ENCODE measurements at places on chromosomes 5 and 9.

GRCh38 chr5:170848033-170848432 is 13.8 kb upstream of the RANBP17 start:
- DNase-seq = no peak

GRCh38 chr5:120122703-120123102 is 341.4 kb upstream of the PRR16 start:
- no peak for DNase-seq

- DNase-seq = no peak
Measured at GRCh38 chr9:117413346-117414219, 1.3 kb downstream of the ASTN2 start.

- no peak for DNase-seq
Measured at GRCh38 chr9:21265421-21266189, 25.8 kb upstream of the IFNA14 start.

GRCh38 chr5:23466401-23466912 is 41.0 kb upstream of the PRDM9 start:
- DNase-seq = no peak

- no peak for DNase-seq
Measured at GRCh38 chr9:106731910-106732309, 131.1 kb upstream of the ZNF462 start.

DNA sequence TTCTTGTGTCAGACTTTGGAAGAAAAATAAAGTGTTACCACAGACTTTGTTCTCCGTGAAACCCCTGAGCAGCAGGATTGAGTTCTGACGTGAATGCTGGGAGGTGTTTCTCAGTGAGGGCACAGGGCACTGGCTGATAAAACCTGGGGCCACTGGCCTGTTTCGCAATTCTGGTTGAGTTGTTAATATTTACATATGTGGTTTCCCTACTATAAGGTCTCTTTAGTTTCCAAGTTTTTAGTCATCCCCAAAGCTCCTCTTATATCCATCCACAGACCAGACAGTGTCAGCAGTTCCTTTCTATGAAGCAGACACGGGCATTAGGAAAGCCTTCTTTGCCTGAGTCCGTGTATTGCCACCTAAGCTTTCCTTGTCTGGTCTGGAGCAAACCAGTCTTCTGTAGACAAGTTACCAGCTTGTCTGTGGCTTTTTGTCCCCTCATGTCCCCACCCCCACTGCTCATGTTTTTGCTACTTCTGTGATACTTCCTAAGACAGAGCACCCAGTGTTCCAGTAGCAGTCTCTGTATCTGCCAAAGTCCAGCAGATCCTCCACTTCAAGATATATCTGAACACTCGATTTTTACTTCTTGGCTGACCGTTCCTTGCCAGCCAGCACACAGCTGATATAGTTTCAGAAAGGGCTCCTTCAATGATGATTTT is 42.0 kb downstream of the ACO1 start:
- no peak for DNase-seq

- DNase-seq = no peak
Measured at GRCh38 chr5:142641711-142642110, 44.2 kb downstream of the FGF1 start.

GRCh38 chr5:135367076-135367475 is 32.0 kb downstream of the MACROH2A1 start:
- no peak for DNase-seq

DNA sequence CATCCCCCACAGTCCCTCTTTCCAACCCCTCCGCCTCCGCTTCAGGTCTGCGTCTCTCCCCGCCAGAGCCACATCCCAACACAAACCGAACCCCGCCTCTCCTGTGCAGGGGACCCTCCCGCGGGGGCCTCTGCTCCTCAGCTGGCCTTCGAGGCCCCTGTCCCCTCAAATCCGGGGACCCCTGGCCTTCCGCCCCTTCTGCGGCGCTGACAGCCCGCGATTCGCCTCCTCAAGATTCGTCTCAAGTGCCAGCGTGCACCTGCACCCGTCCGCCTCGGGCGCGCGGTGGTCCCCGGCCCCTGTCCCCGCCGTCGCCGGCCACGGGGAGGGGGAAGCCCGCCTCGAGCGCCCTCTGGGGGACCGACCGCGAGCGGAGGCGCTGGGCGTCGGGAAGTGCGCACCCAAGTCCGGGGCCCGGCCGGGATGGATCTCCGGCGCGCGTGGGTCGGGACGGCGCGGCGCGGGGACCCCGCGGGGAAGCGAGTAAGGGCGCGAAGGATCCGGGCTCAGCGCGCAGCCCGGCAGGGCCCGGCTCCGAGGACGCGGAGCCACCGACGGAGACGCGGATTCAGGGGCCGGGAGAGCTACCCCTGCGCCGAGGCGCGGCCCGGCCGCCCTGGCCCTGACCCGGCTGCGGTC is 623 bp downstream of the FLT4 start:
- no peak for DNase-seq

DNA sequence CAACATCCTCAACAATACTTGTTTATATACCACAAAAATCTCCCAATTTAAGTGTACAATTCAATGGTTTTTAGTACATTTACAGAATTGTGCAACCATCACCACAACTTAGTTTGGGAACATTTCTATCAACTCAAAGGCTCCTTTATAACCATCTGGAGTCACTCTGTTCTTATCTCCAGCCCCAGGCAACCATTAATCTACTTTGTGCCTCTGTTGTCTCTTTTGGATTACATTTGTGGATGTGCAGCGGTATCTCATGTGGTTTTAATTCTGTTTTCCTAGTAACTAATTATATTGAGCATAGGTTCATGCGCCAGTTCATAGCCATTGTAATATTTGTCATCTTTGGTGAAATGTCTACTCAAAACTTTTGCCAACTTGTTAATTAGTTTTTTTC is 14.4 kb downstream of the ADAMTS19 start:
- DNase-seq = no peak

- no peak for DNase-seq
Measured at GRCh38 chr9:134855900-134856377, 24.7 kb upstream of the FCN2 start.

- no peak for DNase-seq
Measured at GRCh38 chr5:150309886-150310239, 7.2 kb upstream of the ARSI start.

DNA sequence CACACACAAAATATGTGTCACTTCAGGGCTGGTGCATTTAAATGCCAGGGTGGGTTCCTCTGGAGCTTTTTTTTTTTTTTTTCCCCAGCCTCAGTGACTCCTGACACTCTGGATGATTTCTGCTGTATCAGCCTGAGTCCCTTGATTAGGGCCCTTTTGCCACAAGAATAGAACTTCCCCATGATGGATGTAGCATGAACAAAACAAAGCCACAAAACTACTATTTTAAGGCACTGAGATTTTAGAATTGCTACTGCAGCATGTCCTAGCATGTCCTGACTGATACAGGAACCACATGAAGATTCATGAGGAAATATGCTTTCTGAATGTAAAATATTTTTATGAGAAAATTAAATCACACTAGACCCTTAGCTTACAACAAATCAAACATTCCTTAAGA is 13.9 kb upstream of the ADGRD2 start:
- no peak for DNase-seq

DNA sequence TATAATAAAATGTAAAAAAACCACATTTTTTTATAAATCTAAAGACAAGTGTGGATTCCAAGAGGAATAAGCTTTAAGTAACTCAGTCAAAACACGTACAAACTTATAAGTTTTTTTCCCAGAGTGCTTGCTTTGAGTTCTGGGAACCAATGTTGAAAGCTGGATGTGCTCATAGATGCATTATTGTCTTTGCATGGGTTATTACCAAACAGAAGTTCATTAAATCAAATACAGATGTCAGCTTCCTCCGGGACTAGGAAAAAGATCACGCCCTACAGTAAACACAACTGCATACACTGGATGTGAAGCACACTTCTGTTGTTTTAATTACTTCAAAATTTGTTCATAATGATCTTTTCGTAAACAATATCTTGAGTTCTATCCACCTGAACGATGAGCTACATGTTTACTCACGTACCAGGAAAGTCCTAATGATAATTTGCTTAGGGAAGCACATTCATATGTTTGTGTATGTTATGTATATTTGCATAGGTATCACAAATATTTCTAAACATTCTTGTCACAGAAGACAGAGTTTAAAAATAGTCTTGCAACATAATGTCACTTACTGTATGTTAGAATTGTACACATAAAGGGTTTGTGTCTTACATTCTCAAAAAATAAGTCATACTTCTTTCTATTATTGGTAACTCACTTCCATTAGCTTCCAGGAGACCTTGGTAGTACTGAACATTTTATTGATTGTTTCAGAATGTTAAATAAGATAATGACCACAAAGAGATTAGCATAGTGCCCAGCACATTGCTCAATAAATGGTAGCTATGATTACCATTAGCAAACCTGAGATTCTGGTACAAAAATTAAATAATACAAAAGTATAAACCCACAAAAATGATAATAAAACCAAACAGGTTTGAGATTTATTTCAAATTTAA is 427.4 kb downstream of the CETN3 start:
- DNase-seq = no peak

GRCh38 chr5:134503937-134504437 is 21.5 kb upstream of the JADE2 start:
- no peak for DNase-seq

- no peak for DNase-seq
Measured at GRCh38 chr9:89773170-89773569, 168.4 kb downstream of the GADD45G start.

DNA sequence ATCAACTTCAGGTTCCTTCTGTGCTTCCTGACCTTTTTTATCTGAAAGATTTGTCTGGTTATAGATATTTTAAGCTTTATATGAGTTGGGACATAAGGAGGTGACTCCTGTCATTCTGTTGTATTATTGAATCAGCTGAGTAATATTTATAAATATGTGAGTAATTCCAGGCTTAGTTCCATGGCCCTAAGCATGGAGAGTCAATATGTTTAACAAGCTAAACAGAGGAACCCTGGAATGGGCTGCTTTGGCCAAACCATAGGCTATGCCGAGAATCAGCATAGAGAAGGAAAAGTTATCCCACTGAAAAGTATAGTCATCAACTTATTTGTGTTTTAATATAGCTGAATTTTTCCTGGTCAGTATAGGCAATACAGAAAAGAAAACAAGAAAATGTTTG is 7.2 kb upstream of the EIF4EBP3 start:
- DNase-seq = no peak

DNA sequence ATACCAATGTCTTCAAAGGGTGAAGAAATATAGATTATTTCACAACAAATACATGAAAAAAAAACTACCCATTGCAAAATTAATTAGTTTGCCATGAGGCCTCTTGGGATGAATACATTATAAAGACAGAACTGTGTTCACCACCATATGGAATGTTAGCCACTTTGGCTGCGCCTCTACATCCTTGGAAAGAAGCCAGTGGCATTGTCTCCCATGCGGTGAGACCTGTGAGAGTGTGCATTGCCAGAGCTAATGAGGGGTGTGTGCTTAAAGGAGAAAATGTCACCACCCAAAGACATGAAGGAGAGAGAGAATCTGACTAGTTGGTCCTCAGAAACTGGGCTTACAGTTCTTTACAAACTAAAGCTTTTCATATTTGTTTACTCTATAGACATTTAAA is 110.6 kb downstream of the PLPPR1 start:
- no peak for DNase-seq

DNA sequence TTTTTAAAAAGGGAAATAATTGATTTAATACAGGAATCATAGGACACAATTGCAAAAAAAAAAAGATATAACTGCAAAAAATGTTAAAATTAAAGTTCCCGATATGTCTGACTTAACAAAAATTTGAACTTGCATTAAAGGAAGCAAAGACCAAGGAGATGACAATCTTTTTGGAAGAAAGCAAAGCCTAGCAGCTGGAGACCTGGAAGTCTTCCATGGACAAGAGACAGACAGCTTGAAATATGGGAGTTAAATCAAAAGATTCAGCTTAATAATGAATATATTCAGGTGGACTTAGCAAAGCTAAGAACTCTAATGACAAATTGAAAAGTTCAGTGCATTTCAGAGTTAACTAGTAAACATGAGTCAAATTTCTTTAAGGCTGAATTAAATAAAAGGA is 568.7 kb upstream of the RGMB start:
- DNase-seq = no peak

GRCh38 chr9:135157856-135158563 is 70.5 kb downstream of the OLFM1 start:
- no peak for DNase-seq

GRCh38 chr5:34037726-34038125 is 5.3 kb downstream of the C1QTNF3 start:
- DNase-seq = no peak

GRCh38 chr5:114952876-114953275 is 216.8 kb downstream of the TRIM36 start:
- DNase-seq = no peak

DNA sequence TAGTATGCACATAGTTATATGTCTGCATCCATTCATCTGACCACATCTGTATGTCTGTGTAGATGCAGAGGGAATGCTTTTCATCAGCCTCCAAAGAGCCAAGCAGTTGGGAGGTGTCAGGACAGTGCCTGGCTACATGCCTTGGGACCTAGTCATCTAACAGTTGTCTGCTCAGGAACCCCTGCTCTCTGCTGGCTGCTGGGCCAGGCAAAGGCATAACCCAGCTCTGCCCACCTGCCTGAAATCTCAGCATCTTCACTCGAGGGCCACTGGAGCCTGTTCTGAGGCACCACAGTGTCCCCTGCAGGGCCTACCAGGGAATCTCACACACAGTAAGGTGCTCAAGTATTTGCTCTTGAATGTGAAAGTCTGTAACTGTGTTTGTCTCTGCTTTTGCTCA is 3.7 kb downstream of the C9orf50 start:
- no peak for DNase-seq

DNA sequence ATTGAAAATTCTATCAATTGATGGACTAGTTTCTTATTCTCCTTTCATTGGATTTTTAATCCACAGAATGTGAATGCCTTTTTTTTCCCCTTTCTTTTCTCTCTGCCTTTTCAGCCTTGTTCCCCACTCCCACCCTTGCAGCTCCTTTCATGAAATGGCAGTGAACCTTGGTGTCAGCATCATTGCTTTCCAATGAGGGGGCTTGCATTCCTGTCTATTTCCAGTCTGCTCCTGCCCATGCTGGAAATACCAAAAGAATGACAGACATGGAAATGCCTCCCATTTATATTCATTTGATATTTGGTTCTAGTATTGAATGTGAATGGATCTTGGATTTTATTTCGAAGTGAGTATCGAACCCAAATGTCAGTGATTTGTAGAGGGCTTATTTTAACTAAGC is 162.7 kb upstream of the SGCD start:
- no peak for DNase-seq

GRCh38 chr9:99121604-99122003 is 16.7 kb downstream of the TGFBR1 start:
- no peak for DNase-seq

- no peak for DNase-seq
Measured at GRCh38 chr5:124748687-124749594, 2.5 kb upstream of the ZNF608 start.

GRCh38 chr5:89377767-89378455 is 494.9 kb upstream of the MEF2C start:
- no peak for DNase-seq

DNA sequence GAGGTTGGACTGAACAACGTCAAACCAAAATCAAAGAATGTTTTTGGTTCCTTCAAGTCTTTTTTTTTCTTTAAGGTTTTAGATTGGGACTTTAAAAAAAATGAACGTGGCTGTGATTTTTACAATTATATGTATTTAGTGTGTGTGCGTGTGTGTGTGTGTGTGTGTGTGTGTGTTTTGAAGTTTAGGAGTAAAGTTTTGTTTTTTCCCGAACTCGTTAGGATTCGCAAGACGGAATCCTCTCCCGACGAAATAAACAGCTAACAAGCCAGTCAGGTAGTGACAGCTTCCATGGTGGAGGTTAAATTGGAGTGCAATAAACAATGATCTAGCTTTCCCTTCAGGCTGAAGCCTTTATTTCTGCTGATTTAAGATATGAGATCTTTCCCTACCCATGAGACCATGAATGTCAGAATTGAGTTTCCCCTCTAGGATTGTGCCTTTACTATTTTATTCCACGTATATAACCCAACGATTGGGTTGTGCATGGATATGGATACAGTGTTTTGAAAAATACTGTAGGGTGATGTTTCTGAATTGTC is 1.2 kb downstream of the KIAA1958 start:
- DNase-seq = no peak
